ENCODE measurements at places on chromosomes 12 and 14. TPM values are rescaled to one million over a fixed set of nuclear protein-coding genes. Genes with fewer than 3 reads are reported as not detected.

The DNAL1 gene
- total RNA-seq: 3.4 TPM

GRCh38 chr14:100306998-100307765 lies 938 bp upstream of the SLC25A29 start:
- DNase-seq: no peak

- DNase-seq: no peak
These were observed 4.8 kb downstream of the CDKN1B start for GRCh38 chr12:12721814-12722434.

DNA sequence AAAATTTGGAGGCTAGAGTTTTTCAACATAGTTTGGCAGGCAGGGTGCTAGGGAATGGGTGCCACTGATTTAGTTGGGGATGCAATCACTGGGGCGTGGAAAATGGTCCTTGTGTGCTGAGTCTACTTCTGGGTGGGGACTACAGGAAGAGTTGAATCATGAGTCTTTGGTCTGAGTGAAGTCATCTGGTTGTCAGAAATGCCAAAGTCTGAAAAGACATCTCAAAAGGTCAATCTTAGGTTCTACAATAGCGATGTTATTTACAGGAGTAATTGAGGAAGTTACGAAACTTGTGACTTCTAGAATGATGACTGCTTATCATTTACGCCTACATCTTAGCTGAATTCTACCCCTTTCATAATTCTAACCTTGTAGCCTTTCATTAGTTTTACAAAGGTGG lies 209.1 kb downstream of the NUBPL start:
- DNase-seq: no peak

DNA sequence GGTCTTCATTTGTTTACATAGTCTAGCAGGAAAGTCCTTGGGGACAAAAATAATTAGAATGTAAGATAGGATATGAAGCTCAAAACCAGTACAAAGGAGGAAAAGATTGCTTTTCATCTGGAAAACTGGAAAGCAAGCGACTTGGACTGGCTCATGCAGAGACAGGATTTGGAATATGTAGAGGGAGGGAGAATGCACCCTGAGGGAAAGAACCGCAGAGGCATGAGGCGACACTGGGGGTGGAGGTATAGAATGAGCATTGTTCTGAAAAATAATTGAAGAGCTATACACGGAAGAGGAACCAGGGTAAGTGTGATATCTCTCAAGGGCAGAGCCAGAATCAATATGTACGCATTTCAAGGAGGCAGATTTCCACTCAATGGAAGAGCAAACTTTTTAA lies 85.5 kb downstream of the PLEKHG3 start:
- no peak for DNase-seq

Measured in esophagus squamous epithelium (tissue), 5 donors.